ENCODE measurements at places on chromosomes 2 and 18.

DNA sequence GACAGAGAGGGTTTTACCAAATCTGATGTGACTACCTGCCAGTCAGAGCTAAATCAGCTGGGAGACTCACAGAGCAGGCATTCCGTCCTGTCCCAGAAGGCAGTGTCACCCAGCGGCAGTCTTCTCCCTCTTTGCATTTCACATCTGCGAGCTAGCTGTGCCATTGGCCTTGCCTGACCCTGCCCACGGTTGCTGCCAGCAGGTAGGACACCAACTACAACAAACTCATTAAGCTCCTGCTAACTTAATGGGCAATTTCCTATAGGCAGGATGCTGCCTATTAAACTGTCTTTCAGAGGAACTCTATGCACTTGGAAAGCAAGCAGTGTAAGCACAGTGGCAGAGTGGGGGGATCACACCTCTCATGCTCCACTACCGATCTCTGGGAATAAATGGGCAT is 116.4 kb upstream of the CAPN13 start:
- DNase-seq: no peak

DNA sequence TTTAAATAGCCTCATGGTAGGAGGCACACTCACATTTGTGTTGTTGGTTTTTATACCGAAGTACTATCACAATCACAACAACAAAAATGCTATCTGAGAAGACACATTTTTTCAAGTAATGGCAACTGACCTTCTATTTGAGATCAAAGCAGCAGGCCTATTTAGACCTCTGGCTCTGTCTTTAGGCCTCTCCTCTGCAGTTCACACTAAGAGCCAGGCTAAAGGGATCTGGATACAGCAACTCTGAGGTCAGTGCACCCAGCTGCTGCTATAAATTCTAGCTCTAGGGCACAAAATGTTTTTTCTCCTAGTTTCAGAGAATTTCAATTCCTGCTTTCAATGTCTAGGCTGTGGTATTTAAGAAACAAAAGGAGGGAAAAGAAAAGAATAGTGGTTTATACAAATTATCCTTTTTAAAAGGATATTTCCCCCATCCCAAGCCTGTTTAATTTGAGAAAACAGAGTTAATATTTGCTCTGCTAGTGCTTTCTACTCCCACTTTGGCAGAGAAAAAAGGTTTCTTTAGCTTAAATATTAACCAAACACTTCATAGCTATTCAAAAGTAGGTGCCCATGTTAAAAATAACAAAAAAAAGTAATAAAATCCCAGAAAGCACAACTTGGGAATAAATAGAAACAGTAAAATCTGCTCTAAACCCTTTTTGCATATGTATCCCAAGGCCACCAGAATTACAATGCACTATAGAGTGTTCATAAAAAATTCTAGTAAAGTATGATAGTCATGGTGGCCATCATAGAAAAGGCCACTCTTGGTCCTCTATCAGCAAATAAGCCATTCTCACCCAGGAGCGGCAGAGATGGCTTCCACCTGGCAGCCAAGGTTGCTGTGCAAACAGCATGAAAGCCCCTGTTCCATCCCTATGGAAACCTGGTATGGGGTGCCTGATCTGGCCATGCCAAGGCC is 293.6 kb upstream of the SESTD1 start:
- DNase-seq: no peak

- no peak for DNase-seq
Measured at GRCh38 chr2:181142514-181142913, 162.1 kb downstream of the UBE2E3 start.

DNA sequence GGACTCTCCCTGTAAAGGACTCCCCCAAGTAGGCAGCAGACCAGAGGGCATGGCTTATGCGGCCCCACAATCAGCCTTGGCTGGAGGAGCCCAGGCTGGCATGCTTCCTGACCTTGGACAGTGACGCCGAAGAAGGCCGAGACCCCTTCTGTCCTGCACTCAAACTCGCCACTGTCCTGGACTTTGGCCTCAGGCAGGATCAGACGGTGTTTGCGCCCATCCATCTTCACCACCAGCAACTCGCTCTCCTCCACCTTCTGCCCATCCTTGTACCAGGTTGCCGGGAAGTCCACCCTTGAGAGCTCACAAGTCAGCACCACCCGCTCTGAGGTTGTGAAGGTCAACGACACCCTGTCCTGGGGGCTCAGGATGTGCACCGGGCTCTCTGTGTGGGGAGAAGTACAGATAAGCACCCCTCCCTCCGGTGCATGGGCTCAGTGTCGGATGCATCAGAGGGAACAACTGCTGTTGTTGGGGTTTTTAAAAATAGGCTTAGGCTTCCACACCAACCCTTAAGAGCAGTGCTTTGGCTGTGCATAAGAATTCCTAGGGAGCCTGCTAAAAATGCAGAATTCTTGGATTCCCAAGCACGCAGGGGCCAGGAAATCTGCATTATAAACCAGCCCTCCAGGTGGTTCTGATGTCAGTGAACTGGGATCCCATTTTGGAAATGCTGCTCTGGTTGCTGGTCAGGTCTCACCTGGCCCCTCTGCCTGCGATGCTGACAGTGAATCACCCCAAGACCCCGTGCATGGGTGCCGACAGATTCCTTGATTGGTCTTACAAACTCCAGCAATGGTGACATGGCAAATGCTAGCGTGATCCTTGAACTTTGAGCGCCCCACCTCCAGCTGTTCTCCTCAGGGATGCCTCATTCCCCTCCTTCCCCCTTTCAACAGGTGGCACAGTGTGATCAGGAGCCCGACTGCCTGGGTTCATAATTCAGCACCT is 5.9 kb downstream of the OBSL1 start:
- no peak for DNase-seq

DNA sequence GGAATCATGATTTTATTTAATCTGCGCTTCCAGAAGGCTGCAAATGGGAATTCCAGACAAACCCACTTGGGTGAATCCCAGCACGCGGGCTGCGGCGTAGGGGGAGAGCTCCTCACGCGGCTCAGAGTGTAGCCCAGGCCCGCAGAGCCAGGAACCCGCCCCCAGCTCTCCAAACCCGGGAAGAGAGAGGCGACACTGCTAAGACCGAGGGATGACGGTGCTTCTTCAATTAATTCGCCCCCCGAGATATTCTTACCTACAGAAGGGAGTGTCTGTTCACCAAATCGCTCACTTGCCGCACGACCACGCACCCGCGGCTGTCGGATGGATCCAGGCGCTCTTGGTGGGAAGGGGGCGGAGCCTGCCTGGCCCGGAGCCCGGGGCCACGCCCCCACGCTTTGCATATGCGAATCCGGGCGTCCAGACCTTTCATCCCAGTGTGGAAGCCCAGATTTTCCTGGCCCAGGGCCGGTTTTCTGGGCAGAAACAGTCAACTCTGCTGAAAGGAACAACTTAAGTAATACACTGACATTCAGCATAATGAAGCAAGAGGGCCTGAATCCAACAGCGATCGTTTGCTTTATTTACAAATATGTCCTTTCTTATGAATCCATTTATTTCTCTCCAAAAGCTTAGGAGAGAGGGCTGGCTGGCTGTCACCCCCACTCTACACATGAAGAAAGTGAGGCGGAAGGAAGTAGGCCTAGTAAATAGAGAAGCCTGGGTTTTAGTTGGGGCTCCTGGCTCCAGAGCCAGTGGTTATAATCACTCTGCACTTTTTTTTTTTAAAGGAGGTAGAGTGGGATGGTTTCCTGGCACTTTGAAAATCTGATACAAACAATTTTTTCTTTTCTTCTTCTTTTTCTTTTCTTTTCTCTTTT is at the start of gene SLC19A3:
Gene SLC19A3 (minus strand): TSS at position 342 of the 881 bp plus-strand sequence. CDS start 15,710 bp downstream, outside the sequence.
- DNase-seq: no peak

GRCh38 chr2:193482557-193482956 is 1287.8 kb upstream of the TMEFF2 start:
- DNase-seq: no peak

DNA sequence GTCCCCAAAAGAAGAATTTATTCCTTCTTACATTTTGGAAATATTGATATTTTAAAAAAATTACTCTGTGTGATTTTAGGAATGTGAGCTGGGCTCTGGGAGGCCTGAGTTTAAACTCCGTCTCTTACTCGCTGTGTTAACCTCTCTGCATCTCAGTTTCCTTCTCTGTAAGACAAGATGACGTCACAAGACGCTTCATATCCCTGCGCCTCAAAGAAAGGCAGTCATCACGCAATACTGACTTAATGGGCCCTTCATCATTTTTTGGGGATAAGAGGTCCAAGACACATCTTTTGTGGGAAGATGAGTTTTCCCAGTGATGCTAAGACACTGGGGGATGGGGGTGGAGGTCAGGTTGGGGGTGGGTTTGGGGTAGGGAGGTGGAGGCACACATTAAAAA is 320.4 kb downstream of the AFF3 start:
- DNase-seq: no peak

DNA sequence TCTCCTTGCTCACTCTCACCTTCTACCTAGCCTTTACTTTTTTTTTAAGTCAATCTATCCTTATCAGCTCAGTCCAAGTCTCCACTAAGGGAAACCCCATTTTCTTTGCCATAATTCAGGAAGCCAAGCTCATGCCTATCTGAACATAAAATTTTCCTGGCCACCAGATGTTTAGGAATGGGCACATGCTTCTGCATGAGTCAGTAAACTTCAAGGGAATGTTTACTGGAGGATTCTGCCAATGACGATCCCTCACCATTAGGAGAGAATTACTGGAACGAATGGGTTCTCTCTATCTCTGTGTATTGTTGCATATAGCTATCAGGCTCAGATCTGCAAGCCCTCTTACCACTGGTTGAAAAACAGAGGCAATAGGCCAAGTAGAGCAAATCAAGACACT is 731.7 kb upstream of the ZNF804A start:
- DNase-seq: no peak

DNA sequence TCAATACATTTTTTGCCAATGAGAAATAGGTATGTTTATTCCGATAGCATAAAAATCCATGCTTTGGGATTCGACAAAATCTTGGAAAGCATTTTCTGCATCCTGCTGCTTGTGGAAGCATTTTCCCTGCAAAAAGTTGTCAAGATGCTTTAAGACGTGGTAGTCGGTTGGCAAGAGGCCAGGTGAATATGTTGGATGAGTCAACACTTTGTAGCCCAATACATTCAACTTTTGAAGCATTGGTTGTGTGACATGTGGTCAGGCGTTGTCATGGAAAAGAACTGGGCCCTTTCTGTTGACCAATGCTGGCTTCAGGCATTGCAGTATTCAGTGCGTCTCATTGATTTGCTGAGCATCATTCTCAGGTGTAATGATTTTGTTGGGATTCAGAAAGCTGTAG is 764.5 kb downstream of the TRIB2 start:
- DNase-seq: no peak

GRCh38 chr2:173076581-173077345 is 1.1 kb downstream of the MAP3K20 start:
- DNase-seq: peak; percentile 83

DNA sequence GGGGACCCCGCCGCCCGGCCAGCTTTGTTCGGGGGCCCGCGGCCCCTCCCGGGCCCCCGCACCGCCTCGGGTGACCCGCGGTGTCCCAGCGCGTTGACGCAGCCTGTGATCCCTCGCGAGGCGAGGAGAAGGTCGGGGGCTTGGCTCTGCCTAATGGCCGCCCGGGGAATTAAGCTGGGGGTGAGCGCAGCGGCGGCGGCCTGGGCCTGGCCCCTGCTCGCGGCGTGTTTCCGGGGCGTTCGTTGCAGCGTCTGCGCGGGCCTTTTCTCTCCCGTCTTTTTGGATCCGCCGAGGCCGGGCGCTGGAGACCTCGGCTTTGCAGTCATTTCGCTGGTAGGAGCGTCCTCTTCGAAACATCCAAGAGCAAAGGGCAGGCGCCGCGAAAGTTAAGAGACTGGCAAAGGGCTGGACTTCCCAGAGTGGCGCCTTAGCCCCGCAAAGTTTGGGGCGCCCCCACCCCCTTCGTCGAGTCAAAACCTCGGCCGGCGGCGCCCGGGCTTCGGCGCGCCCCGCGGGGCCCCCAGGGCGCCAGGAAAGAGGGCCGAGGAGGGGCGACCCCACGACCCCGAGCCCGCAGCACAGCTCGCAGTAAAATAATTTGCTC is 1.3 kb downstream of the SALL3 start:
- DNase-seq: no peak

DNA sequence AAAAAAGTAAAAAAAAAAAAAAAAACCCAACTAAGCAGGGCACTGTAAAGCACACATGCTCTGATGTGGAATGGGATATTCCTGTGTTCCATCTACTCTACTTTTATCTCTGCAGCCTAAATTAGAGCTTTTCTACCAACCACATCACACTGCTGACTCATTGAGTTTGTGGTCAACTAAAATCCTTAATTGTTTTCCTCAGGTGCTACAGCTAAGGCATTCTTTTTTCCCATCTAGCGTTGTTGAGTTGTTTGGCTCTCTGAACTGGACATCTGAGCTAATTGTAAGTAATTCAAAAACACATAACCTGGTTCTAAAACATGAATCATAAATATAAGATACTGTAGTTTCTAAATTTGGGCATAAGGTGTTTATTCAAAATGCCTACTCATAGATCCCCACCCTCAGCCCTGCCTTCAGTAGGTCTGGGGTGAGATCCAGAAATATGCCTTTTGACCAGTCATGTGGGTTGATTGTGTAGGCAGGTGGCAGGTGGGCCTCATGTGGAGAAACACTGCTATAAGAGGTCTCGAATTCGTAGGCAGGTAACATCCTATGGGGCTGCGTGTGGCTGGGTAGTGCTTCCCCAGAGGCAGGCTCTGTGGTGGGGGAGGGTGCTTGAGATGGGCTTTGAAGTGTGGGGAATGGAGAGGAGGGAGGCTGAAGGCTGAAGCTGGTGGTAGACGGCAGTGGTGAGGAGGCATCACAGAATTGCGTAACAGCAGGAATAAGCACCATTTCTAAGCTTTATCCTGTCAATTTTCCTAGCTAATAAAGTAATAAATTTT is 27.2 kb downstream of the ANKRD29 start:
- DNase-seq: no peak

GRCh38 chr2:11007331-11008264 is 95.9 kb downstream of the KCNF1 start:
- DNase-seq: no peak

All from erythroblast (primary cell).